Activated T-cell treated with anti-CD3 and anti-CD28 coated beads for 24 hours (primary cell): ENCODE measurements at places on chromosomes 1 and 21.

DNA sequence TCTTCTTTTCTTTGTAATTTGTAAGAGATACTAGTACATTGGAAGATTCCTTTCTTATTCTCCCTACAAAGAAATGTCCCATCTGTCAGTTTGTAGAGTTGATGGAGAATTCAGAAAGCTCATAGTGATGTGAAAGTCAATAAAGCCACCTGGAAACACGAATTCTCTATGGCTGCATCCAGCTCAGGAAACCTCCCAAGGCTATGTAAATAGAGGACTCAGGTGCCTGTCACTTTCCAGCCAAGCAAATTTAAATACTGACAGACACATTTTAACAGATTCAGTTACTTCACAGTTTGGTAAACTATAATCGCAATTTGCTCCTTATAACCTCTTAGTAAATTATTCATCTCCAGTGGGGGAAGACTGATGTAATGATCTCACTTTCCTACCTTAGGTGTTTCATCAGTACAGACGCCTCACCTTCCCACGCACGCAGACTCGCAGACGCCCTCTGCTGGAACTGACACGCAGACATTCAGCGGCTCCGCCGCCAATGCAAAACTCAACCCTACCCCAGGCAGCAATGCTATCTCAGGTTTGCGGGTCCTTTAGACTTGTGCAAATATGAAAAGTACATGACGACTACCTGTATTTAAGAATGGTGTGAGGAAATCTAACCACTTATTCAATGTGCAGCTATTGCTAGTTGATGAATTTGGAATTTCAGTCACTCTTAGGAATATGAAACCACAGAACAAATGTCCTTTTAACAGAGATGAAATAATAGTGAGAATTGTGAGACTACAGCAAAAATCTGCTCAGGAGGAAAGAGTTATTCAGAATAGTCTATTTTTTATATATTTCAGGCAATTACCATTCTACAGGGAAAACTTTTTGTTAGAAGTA, 60.6 kb downstream of the PTPRC start:
- DNase-seq = peak; percentile 64

DNA sequence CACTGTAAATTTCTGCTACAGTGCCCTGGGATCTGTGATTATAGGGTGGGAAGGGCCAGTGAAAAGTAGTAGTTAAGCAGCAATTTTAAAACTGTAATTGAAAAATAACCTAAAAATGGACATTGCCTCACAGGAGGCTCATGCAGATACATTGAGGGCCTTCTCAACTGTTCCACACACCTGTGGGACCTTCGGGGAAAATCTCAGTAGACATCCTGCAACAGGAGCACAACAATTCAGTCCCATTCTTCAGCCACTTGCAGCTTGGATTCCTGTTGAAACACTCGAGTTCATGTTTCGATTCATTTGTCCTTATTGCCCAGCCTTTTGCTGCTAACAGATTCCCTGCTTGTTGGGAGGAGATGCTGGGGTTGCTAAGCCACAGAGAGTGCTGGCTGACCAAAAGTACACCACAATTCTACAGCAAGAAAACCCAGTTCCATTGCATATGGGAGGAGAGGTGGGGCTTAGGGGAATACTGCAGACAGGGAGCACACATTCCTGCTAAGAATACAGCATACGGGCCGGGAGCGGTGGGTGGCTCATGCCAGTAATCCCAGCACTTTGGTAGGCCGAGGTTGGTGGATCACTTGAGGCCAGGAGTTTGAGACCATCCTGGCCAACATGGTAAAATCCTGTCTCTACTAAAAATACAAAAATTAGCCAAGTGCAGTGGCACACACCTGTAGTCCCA, 4.5 kb downstream of the TMCC2 start:
- DNase-seq = no peak

DNA sequence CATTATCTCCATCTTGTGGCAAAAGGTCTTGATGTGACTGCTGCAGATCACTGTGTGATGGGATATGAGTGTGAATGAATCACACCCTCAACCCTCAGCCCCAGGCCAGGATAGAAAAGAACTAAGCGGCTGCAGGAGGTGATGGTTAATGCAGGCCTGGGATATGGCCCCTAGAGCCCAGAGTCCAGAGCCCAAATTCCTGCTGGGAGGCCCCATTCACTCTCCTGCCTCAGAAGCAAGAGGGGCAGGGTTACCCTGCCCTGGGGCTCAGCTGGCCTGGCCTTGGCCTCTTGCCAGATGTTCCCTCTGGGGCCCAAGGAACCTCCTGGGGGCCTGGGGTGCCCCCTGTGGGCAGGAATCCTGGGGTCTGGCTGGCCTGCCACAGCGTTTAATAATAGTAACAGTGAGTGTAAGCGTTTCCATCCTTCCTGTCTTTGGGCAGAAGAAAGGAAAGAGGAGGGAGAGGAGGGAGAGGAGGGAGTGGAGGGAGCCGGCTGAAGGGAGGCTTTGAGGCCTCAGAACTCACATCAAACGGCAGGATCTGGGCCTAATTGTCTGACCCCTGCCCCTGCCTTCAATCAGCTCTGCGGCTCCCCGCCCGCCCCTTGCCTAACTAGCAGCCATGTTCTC, 26.2 kb downstream of the DMAP1 start:
- no peak for DNase-seq

- DNase-seq = no peak
Observed at GRCh38 chr21:38039369-38039768, 123.1 kb upstream of the KCNJ6 start.

GRCh38 chr1:64861611-64862010, 104.7 kb downstream of the JAK1 start:
- DNase-seq = no peak

- no peak for DNase-seq
Observed at GRCh38 chr1:58780836-58781452, 2.9 kb downstream of the JUN start.

DNA sequence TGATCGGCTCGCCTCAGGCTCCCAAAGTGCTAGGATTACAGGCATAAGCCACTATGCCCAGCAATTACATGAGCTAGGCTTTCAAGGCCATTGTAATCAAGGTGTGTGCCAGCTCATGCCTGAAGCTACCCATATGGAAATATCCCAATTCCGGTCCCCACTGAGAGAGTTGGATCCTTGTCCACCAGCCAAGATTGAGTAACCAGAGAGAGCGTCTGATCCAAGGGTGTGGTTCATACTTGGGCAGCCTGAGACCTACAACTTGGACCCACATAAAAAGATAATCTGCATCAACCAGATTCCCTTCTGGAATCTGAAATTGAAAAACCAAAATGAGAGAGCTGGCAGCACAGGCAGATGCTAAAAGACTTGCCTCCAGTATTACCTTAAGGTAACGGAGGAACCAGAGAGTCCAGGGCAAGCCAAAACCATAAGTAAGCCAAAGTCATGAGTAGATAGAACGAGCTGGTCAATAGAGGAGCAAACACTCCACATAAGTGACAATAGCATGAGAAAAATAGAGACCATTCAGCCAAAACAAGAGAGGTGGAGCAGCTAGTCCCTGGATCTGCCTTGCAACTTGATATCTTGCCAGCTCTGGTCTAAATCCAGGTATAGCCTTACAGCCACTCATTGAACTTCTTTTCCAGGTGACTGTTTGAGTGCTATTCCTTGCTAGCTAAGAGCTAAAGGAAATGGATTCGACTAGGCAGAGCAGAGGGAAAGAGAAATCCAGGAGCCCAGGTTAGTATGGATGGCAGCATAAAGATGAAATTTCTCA, 63.8 kb upstream of the ATP1A1 start:
- no peak for DNase-seq

DNA sequence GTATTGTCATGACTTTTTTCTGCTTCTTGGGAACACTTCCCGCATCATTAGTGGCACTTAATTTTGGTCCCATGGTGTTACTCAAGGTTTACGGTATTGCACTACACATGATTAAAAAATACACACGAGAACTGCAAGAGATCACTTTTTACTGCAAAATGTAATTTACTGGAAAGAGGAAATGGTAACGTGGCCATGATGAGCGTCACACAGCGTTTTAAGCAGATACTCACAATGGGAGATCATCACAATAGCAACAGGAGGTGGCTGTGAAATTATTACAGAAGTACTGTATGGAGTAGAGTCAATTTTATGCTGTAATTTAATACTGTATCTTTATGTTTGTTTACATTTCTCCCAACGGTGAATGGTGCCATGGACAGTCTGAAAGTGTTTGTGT, 1510.3 kb downstream of the AMY1C start:
- no peak for DNase-seq

- DNase-seq = peak; percentile 40
Observed at GRCh38 chr1:31760471-31761470, 3.4 kb downstream of the ADGRB2 start.

GRCh38 chr21:41545500-41546359, 37.8 kb upstream of the TMPRSS2 start:
- no peak for DNase-seq

- DNase-seq = no peak
Observed at GRCh38 chr1:208216062-208216461, 28.1 kb downstream of the PLXNA2 start.

DNA sequence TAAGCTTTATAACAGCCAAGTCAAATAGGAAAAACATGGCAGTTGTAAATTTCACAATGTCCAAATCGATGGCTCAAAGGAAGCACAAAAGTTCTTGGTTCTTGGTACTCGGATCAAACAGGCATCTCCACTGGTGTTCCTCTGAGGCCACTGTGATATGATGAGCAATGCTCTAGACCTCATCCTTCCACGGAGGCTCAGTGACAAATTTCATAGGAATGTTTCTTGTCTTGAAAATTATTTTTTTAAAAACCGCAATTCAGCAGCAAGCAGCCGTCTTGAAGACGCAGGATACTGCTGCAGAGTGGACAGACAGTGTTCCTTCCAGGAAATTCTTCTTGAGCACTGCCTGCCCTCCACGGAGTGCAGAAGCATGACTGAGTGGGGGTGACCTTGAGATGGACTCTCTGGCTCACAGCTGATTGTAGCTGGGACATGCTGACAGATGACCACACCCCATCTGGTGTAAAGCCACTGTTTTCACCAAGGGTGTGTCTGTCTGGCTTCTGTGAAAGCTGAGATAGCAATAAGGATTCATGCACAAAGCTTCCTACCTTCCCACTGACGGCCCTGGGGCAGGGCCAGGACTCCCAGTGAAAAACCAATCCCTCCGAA, 61.9 kb downstream of the TIAM1 start:
- no peak for DNase-seq

- DNase-seq = no peak
Observed at GRCh38 chr1:8902765-8903164, 24.3 kb upstream of the ENO1 start.

- DNase-seq = no peak
Observed at GRCh38 chr1:209641832-209642172, 10.4 kb downstream of the LAMB3 start.

- no peak for DNase-seq
Observed at GRCh38 chr1:12486401-12487005, 131.5 kb downstream of the DHRS3 start.

GRCh38 chr1:23784846-23785245, 6.1 kb upstream of the LYPLA2 start:
- no peak for DNase-seq

DNA sequence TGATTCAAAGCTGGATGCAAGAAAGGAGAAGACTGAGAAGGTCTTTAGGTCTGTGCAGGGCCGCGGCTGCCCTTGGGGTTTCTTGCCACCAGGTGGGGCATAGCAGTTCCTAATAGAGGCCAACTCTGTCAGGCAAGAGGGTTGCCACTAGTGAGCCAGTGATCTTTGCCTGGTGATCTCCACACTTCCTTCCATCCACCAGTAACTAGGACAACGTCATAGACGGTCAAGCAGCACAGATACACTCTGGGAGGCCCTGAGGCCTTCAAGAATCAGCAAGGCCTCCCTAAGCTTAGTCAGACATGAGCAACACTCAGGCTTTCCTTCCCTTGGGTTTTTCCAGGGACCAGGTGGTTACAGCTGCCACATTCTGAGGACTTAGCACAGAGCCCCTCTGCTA, 32.9 kb upstream of the ATP2B4 start:
- peak; percentile 31 for DNase-seq

GRCh38 chr1:90671741-90672140, 45.4 kb downstream of the BARHL2 start:
- no peak for DNase-seq

DNA sequence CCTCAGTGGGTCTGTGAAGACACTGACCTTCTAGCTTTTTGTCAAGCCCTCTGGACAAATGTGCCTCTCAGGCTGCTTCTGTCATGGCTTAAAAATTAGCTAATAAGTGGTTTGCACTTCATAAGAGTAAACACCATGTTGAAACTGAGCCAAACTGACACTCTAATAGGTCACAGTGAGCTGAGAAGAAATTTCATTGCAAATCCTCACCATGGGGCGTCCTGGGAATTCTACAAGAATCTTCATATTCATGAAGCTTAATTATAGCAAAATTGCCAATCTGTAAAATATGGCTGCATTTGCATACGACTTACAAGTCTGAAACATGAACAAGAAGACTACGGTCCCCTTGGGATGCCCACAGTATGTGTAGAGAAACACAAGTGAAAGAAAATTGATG, 188.6 kb downstream of the DSCAM start:
- no peak for DNase-seq

- no peak for DNase-seq
Observed at GRCh38 chr21:45146306-45146705, 71.9 kb downstream of the ADARB1 start.

GRCh38 chr1:93878501-93878888, 511 bp downstream of the DNTTIP2 start:
- peak; percentile 57 for DNase-seq

DNA sequence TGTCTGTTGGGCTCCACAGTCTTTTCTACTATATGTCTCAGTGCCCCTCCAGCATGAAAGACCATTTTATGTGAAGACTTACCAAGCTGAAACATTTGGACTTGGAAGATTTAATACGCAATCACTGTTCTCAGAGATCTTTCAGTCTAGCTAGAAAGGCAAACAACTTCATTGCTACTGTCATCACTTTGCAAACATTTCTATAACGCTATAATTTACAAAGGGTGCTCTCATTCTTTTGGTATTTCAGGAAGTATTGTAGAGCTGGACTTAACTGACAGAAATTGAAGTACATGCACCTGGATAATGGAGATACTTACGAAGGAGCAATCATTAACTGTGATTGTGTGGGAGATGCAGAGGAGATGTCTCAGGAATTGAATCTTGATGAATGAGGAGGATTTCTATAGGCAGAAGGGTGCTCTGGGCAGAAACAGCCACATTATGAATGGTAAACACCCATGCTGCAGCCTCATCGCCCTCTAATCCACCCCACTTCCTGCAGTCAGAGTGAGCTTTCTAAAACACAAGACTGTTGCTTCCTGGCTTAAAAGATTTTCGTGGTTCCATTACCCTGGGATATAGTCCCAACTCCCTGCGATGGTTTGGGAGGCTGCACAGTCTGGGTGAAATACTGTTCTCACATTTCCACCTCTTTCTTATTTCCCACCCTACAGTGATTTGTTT, 75.1 kb upstream of the GNG12 start:
- no peak for DNase-seq
